AG08395 (cell line): ENCODE measurements at places on chromosomes 2 and 18.
A peak's percentile ranks its signal among the peaks of the same experiment; 100 is the strongest.

DNA sequence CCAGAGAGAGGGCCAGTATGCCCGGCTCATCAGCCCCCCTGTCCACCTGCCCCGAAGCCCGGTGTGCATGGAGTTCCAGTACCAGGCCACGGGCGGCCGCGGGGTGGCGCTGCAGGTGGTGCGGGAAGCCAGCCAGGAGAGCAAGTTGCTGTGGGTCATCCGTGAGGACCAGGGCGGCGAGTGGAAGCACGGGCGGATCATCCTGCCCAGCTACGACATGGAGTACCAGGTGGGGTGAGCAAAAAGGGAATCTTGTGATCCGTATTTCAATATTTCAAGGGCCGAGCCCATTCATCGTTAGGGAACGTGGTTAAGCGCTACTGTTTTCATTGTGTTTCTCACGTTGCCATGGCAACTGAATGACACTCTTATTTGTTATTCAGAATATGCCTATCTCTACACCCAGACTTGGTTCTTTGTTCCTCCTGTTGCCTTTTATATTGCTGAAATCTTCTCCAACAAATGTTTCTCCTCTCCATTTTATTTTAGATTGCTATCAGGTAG, 81.5 kb downstream of the NRP2 start:
- DNase-seq: peak; percentile 89

DNA sequence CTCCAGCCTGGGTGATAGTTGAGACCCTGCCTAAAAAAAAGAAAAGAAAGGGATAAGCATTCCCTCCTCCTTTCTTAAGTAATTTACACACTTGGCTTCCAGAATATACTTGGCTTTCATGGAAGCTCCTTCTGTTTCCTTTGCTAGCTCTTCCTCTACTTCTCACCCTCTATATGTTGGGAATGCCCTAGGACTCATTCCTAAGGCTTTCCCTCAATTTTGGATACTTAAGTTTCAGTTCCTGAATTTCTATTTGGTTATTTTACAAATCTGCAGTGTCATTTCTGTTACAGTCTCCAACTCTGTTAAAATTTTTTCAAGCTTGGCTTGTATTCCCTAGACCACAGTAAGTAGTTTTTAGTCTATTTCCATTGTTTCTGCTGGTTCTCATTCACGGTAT, 23.6 kb downstream of the SP3 start:
- no peak for DNase-seq

- DNase-seq: no peak
These were observed 34.1 kb downstream of the RAB3GAP1 start for GRCh38 chr2:135086222-135086621.

DNA sequence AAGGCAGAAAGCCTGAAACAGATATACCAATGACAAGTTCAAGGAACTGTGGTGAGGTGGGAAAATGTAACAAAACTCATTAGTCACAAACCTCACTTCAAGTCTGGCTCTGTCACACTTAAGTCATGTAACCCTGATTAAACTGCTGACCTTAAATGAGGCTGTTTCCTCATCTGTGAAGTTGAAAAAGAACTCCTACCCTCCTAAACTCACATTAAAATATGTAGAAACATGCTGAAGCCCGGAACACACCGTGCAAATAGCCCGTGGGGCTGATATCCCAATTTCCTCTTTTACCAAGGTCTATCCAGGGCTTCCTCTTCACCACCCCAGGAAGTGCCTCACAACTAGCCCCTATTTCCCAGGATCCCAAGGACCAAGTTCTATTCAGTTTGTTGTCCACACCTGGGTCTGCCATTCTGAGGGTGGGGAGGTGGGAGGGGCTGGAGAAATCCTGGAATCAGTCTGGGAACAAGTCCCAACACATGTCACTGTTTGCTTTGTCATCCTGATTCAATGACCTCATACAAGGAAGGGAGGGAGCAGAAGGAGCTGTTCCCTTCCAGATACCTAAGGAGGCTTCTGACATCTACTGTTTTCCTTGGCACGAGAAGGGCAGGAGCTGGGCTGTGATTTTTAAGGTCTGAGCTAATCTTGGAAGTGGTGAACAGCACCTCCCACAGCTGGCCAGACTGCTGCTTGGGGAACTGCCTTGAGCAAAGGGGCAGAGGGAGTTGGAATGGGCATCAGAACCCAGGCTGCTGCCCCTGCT, 42.3 kb downstream of the SLC4A1AP start:
- peak; percentile 83 for DNase-seq

DNA sequence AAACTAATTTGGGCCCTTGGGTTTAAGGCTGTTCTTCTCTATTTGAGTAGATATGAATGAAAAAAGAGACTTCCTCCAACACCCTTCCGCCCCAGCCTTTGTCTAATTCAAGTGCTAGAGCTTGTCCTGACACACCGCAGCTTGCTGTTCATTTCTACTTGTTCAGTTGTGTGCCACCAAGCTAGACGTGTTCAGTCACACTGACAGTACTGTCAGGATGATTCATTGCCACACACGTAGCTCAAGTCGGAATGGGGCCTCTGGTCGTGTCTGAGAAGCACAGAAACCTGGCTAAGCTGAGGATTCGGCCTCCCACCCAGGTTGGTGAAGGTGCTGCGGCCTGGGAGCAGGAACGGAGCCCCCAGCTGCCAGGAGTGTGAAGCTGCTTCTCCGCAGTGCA, 45.6 kb upstream of the INHBB start:
- no peak for DNase-seq

GRCh38 chr2:74584088-74584645, 29.6 kb downstream of the DOK1 start:
- no peak for DNase-seq

DNA sequence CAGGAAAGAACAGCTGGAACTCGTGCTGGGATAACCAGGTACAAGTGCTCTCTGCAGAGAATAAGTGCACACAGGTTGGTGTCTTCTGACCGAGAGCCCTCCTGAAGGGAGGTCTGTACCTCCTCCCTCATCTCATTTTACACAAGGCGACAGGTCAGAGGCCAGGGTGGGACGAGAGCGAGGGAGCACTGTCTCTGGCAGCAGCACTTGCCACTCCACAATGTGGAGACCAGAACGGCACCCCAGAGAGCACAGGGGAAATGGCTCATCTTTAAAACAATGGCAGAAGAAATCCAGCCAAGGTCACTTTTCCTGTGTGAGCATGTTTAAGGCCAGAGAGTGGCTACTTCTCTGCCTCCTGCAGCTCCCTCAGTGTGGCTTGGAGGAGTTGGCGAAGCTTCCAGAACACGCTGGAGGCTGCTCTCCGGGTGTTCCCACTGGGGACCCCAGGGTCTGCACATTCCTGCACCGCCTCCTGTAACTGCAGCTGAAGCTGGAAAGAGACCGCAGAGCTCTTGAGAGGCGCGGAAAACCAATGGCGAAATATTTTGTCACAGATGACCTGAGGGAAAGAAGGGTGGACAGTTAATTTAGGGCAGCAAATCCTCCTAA, 20.8 kb downstream of the DIPK1C start:
- no peak for DNase-seq

- no peak for DNase-seq
These were observed 14.7 kb downstream of the RRM2 start for GRCh38 chr2:10137053-10137843.

DNA sequence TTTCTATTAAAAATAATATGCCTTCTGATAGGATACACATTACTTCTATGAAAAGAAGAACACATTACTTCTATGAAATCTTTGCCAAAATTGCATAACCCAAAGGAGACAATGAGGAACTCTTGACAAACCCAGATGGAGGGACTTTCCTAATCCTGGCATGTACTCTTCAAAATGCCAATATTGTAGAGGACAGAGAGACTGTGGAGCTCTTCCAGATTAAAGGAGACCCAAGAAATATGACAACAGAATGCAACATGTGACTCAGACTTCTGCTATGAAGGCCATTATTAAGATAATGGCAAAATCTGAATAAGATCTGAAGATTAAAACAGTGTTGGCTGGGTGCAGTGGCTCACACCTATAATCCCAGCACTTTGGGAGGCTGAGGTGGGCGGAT, 22.2 kb downstream of the SOWAHC start:
- DNase-seq: no peak

GRCh38 chr2:1651121-1652033, 92.9 kb downstream of the PXDN start:
- no peak for DNase-seq

- peak; percentile 25 for DNase-seq
These were observed 295.3 kb upstream of the COL3A1 start for GRCh38 chr2:188678882-188679281.

DNA sequence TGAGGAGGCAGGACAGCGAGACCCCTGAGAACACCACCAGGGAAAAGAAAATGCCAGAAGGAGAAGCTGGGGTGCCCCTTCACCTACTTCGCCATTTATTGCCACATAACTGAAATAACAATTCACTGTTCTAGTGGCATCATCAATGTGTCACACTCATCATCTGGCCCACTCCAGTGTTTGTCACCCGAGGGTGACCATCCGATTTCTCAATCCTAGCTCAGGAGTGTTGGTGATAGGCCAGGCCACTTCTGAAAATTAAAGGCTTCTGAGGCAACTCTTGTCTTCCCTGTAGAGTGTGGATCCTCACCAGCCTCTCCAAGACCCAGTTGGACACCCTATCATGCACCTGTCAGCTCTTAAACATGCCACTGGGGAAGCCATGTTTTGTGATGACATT, 62.9 kb upstream of the BZW1 start:
- no peak for DNase-seq

DNA sequence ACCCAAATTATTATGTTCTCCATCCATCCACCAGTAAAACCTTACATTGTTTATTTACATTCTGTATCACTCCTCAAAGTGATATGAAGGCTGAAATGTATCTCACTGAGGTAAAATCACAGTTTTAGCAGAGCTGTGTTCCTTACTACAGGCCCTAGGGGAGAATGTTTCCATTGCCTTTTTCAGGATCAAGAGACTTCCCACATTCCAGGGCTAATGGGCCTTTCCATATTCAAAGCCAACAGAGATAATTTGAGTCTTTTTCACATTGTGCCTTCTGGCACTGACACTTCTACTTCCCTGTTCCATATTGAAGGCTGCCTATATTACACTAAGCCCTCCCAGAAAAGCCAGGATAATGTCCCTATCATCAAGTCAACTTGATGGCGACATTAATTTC, 20.0 kb downstream of the NETO1 start:
- no peak for DNase-seq

DNA sequence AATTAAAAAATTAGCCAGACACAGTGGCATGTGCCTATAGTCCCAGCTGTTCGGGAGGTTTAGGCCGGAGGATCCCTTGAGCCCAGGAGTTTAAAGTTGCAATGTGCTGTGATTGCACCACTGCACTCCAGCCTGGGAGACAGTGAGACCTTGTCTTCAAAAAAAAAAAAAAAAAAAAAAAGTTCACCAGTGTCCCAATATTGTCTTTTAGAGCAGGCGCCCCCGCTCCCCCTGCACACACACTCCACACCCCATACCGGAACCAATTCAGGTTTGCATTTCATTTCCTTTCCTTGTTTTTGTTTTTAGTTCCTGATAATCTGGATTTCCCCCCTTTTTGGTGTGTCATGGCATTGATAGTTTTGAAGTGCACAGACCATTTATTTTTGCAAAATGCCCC, 10.4 kb downstream of the TMEM87B start:
- no peak for DNase-seq

DNA sequence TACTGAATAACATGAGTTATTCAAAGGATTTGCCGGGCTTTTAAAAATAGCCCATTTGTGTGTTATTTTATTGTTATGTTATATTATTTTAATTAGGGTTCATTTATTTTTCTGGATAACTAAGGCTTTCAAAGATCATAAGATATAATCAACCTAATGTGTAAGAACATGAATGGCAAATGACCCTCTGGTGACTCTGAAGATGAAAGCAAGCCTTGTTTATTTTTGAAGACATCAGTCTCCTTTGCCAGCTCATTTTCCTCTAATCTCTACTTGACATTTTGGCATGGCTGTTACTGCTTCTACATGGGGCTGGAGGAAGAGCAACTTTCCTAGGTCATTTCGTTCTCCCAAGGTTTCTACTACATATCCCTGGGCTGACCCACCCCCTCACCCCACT, 10.6 kb downstream of the FAP start:
- no peak for DNase-seq

- DNase-seq: peak; percentile 65
These were observed 153.4 kb downstream of the GPD2 start for GRCh38 chr2:156589381-156590079.

DNA sequence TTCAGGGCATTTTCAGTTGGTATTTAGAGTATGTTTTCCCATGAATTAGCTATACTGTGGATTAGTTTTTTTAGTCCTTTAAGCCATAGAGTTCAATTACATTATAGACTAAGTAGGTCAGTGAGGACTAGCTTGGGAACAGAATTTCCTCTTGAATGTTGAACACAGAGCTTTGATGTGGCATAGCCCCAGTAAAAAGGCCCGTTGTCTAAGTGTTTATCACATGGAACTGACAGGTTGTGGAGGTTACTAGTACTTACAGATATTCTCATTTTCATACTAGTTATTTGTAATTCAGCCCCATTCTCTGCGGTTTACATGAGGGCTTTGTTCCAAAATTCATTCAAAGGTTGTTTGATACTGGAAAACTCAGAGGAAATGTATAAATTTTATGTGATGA, 6.2 kb downstream of the INSIG2 start:
- DNase-seq: no peak

DNA sequence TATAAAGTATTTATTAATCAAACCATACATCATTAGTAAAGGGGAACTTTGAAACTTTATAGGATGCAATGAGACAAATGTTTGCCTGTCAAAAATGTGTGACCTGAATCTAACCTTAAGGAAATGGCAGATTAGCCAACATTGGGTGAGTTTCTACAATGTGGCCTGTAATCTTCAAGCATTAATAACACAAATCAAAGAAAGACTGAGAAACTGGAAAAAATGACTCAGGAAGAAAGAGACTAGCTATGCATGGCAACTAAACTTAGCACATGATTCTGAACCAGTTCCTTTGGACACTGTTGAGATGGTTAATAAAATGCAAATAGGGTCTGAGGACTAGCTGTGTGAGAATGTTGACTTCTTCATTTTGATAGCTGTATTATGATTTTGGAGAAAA, 628.6 kb upstream of the ID2 start:
- peak; percentile 29 for DNase-seq

DNA sequence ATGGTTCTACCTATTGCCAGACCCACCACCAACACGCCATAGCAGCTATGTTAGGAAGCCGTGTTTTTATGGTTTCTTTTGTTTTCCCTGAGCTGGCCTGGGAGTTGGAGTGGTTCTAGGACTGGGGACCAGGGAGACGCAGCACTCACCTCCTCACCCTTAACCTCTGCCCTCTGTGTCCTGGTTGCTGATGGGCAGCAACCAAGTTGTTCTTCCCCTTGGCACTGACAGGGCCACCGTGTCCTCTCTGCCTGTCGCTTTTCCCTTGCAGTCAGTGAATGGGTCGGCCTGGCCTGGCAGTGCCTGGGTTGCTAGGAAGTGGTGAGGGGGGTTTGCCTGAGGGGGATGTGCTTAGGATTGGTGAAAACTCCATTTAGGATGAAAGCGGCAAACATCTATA, 197.1 kb upstream of the GATA6 start:
- DNase-seq: no peak

- no peak for DNase-seq
These were observed 7.2 kb upstream of the KCNK3 start for GRCh38 chr2:26685341-26685740.
